Small intestine (tissue), 16 donors: ENCODE measurements at places on chromosomes 2 and 18. TPM values are rescaled to one million over a fixed set of nuclear protein-coding genes. Genes with fewer than 3 reads are reported as not detected.

- DNase-seq = peak; percentile 64
Observed at GRCh38 chr2:240905176-240905781, 857 bp upstream of the CROCC2 start.

DNA sequence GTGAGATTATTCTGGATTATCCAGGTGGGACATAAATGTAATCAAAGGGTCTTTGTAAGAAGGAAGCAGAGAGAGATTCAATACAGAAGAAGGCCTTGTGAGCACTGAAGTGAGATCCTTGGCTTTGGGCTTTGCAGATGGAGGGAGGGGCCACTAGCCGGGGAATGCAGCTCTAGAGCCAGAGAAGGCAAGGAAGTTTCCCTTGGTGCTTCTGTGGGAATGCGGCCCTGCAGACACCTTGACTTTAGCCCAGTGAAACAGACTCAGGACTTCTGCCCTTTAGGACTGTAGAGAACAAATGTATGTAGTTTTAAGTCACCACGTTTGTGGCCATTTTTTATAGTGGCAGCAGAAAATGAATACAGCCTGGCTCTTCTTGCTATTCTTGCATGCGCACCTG lies 8.1 kb downstream of the NEU2 start:
- DNase-seq = no peak

DNA sequence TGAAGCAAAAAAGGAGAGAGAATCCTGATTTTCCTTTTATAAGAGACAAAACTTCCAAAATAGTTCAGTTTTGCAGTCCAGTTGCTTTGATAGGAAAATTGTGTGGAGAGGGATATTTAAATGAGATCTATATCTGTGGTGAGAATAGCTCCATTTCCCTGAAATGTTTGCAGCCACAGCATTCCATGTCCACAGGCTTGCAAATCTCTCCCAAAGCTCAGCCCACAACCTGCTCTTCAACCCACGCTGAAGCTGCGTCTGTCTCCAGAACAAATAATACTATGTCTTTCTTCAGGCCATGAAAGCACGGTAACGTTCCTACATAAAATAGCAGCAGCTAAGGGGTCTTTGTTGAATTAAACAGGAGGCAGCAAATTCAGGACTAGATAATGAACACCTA lies 31.8 kb downstream of the TMEM17 start:
- no peak for DNase-seq

- DNase-seq = no peak
Observed at GRCh38 chr2:199742884-199743283, 108.1 kb downstream of the FTCDNL1 start.

DNA sequence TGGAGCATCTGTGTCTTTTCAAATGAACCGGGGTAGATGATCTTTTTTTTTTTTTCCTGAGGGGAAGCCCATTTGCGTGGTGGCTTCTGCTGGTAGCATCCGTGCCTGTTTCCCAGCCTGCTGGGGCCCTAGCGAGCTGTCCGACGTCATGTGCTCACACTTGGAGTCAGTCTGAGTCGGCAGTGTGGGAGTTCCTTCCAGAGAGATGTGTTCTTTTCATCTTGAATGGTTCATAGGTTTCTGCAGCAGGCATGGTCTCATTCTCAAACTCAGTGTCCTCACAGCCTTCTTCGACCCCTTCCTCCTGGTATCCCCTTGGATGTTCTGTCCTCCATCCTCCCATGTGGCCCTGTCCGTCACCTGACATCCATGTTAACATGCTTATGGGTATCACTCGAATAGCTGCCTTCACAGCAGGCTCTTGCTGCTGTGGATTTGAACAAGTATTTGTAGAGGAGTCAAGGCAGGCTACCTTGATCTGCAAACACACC lies 51.0 kb downstream of the LDLRAD4 start:
- no peak for DNase-seq

DNA sequence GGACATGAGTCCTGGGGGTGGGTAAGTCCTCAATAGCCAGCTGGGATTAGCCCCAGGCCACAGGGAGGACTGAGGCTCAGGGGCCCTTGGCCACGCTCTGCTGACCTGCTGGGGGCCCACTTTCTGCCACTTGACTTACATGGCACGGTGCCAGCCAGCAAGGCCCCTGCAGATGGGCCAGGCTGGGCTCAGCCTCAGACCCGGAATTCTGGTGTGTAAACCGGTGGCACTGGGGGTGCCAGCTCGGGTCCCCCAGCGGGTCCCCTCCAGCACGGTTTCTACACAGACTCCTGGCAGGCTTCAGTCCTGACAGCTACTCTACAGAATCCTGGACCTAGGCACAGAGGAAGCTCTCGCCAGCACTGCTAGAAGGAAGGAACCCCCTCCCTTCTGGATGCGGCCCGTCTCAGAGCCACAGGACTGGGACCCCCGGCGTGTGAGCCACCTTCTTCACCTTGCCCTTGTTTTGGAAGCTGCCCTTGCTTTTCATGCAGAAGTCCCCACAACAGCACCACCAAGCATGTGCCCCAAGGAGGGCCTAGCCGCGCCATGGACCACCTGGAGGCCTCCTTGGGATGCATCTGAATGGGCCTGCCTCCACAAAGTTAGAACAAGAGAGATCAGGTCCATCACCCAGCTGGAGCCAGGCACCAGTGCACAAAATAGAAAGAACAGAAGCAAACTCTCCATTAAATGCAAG lies 8.0 kb downstream of the HDAC4 start:
- DNase-seq = no peak

GRCh38 chr18:46830633-46831032 lies 73.8 kb upstream of the ST8SIA5 start:
- no peak for DNase-seq

DNA sequence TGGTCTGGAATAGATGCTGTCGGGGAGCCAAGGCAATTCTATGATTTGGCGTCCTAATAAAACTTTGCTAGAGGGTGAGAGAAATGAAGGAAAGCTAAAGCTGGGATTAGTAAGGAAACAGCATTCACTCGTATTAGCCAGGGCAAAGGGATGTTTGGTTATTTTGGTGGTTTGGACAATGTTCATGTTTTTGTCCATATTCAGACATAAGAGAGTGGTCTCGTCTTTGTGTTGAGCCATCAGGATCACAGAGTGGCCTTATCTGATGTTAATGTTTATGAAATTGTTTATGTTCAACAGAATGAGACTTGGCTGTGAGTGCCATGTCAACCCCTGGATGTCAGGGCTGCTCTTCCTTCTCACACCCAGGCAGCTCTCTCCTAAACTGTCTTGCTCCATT lies 58.9 kb upstream of the EPC2 start:
- DNase-seq = no peak

DNA sequence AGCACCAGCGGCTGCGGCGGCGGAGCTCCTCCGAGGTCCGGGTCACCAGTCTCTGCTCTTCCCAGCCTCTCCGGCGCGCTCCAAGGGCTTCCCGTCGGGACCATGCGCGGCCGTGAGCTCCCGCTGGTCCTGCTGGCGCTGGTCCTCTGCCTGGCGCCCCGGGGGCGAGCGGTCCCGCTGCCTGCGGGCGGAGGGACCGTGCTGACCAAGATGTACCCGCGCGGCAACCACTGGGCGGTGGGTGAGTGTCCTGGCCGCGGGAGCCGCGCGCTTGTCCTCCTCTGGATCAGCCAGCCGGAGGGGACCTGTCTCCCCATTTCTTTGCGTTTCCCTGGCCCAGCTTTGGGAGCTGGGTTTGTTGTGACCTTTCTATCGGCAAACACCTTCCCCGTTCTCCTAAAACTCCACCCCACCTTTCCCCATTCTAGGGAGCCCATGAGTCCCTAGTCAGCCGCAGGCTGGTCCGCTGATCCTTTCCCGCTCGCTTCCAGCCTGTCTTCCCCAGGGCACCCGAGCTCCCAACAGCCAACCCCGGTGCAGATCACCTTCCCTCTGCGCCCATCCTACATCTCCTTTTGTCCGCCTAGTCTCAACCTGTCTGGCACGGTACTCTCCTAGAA lies 316 bp downstream of the GRP start:
- no peak for DNase-seq

DNA sequence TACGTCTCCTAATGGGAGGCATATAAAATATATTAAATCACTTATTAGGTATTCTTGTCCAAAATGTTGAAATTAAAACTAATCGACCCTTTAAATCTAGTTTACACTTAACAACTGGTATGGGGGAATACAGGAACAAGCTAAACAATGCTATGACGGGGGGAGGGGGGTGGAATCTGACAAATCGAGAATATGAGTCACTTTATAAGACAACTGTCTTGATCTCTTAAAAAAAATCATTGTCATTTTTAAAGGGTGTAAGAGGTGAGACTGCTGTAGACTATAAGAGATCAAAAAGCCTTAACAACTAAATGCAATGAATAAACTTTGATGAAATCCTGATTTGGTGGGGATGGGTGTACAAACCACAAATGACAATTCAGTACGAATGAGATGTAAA lies 6.0 kb downstream of the MAP3K2 start:
- no peak for DNase-seq

DNA sequence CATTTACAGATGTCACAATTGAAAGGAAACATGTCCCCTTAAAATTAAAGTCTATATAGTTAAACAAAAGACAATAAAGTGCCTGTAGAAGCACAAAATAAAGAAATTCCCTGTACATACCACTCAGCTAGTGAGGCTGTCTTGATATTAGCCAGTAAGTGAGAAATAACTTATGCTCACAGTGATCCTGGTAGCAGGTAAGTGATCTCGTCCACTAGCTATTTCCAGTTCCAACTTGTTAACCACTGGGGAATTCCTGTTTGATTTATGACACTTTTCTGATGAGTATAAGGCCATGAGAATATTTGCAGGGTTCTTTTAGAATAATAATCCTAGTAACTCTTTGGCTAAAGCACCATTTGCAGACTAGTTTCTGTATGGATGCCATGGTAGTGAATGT lies 127.9 kb upstream of the PGAP1 start:
- no peak for DNase-seq

- DNase-seq = no peak
Observed at GRCh38 chr18:77985526-77986281, 736.1 kb downstream of the GALR1 start.

Gene CFAP210
- polyA plus RNA-seq = not detected

Gene NT5DC4
- polyA plus RNA-seq = not detected

Gene CRYGD
- not detected for polyA plus RNA-seq
